Activated gamma-delta T cell treated with Interleukin-2 at 50 U/mL for 16 hours (primary cell): ENCODE measurements at places on chromosomes 2 and 18.

DNA sequence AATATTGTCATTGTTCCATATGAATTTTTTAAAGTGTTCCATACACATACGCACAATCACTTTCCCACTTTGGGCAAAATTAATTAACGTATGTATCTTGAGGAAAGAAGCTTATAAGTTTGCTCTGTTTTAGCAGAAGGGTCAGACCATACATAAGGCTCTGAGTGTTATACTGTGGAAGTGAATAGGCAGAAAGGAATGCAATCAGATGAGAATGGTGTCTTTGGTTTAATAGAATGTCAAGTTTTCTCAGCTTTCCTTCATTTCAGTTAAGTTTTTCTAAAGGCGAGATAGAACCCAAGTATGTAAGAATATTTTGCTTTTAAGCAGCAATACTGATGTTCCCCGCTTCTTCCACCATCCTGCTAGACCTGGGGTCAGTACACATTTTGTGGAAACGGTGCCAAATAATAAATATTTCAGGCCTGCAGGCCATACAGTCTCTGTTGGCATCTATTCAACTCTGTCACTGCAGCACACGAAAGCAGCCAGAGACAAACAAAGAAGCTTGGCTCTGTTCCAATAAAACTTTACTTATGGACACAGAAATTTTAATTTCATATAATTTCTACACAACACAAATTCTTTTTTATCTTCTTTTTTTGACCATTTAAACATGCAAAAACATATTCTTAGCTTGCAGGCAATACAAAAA, 100.6 kb downstream of the UPP2 start:
- DNase-seq: no peak

- no peak for DNase-seq
Measured at GRCh38 chr18:55475916-55476315, 112.1 kb downstream of the TCF4 start.

GRCh38 chr2:54456612-54457322, 640 bp downstream of the SPTBN1 start:
- DNase-seq: no peak

DNA sequence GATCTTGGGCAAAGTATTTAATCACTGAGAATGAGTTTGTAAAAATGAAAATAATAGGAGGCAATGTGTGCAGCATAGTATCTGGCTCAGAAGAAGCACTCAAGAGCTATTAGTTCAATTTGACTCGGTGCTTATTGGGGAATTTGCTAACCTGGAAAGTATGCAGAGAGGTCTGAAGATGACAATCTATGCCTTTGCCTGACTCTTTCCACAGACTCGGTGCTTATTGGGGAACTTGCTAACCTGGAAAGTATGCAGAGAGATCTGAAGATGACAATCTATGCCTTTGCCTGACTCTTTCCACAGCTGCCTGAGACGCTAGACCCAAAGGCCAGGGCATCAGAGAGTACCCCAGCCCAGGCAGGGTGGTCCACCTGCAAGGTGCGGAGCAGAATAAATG, 12.2 kb upstream of the SH3BP4 start:
- DNase-seq: no peak

DNA sequence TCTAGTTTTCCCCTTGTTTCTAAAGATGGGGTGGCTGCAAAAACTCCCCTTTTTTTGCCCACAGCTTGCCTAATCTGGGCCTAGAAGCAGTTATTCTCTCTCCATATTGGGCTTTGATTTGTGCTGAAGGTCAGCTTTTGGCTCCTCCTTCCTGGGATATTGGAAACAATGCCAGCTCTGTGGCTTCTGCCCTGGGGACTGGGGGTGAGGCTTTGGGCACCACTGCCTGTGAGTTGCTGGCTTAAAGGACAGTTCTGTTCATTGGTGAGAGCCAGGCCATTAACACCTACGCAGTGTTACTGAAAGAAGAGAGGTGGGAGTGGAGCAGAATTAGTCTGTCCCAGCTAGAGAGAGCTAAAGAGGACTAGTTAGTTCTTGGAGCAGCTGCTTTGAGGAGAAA, 4.3 kb downstream of the UBXN2A start:
- no peak for DNase-seq

DNA sequence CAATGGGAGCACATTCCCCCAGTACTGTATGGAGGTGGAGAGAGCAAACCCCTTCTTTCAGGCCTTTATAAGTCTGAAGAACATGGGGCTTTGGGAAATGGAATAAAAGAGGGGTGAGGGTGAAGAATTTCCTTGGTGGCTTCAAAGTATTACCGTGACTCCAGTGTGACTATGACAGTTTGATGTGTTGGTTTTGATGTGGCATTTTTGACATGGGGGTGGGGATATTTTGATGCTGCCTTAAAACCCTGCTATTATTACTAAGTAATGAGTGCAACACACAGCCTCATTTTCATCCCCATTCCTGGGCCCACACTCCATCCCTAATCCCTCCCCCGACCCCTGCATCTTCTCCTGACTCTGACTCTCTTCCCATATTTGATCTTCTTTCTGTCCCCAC, 23.6 kb downstream of the QPCT start:
- no peak for DNase-seq

DNA sequence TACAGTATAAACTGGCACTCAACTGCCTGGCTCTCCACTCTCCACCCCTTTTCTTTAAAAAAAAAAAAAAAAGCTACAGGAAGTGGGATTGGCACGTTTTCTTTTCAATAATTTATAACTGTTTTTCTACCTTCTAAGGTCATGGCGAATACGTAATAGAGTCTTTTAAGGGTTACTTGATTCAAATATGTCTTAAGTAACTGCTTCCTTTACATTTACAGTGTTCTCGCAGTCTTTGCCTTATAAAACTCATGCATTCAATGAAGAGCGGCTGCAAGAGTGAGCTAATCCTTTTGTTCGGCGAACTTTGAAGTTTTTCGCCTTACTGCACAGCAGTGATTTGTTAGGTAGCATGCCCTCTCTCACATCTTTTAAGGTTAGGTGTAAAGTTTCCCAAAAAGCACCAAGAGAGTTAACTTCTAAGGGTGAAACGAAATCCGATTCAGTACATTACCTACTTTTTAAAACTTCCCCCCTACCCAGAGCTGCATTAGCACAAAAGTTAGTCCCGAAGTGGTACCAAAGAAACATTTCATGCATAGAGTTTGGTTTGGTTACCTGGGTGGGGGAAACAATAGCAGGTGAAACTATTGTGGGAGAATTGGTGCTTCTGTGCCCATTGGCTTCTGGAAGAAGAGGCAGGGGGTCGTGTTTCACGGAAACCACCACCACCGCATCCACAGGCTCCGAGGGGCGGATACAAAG, 2.0 kb downstream of the KCTD1 start:
- no peak for DNase-seq

DNA sequence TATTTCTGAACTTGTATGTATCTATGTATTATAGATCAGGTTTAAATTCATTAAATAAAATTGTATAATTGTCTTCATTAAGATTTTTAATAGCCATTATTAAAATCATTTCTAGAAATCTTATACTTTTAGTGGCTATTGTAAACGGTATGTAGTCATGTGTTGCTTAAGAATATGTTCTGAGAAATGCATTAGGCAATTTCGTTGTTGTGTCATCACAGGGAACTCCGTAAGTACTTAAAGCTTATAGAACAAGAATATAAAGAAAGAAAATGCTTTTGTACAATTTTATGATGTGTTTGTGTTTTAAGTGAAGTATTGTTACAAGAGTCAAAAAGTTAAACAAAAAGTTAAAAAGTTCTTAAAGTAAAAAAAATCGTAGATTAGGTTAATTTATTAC, 765.8 kb downstream of the METTL4 start:
- DNase-seq: no peak

DNA sequence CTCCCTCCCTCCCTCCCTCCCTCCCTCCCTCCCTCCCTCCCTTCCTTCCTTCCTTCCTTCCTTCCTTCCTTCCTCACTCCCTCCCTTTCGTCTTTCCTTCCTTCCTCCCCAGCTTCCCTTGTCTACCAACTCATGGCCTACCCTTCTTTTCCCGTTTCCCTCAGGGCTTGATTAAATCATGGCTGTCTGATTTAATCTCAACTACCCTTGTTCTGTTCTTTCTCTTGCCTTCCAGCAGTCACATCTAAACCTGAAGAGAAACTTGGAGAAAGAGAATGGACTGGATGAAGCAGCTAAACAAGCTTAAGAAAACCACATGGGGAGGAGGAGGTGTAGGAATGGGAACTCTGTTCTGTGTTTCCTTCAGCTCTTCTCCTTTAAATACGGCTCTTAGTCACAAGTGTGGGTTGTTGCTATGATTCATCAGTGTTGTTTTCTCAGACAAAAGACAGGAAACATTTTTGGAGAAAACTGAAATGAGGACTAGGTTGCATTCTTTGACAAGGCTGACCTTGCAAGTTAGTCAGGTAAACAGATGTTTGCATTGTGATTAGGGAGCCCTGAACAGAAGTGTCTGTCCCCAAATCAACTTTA, 177.9 kb downstream of the LRRTM1 start:
- DNase-seq: no peak

- DNase-seq: no peak
Measured at GRCh38 chr2:121038891-121039616, 245.9 kb downstream of the TFCP2L1 start.

- DNase-seq: no peak
Measured at GRCh38 chr2:191927991-191928390, 81.1 kb upstream of the CAVIN2 start.

- DNase-seq: no peak
Measured at GRCh38 chr18:3867864-3868311, 417.9 kb downstream of the TGIF1 start.

DNA sequence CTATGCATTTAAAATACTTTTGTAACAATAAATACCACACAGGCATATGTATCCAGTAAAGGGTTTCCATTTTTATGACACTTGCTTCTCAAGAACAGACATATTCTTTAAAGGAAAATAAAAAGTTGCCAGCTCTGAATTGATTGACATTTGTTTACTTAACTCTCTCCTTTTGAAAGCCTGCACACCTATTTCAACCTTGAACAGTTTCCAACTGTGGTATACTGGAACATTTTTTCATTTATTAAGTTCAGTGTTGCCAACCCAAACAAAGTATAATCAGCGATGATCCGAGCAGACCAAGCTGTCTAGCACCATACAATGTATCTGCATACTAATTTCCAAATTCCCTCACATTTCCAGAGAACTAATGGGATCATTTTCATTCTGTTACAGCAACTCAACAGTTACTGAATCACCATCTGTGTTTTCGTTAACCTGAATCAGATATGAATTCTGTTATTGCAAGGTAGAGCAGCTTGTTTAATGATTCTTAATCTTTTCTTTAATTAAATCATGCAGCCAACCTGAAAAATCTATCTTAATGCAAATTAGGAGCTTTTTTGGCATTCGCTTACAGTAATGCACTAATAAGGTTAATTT, 725.5 kb upstream of the ZEB2 start:
- DNase-seq: no peak

- DNase-seq: no peak
Measured at GRCh38 chr2:140797718-140798117, 1333.1 kb downstream of the LRP1B start.

DNA sequence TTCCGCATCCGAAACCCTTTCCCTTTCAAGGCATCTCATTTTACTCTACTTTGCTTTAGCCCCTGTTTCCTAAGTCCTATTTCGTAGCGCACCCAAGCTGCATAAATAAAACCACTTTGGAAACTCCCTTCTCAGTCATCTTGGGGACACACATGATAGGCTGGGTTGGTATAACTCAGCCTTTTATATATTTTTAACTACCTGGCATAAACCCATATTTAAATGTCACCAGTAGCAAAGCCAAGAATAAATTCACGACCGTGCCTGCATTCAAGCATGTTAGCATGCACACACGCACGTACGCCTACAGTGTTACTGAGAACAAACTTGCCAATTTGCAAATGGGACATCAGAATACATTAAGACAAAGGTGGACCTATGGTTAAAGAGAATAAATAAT, 564.7 kb upstream of the PIK3C3 start:
- DNase-seq: no peak

DNA sequence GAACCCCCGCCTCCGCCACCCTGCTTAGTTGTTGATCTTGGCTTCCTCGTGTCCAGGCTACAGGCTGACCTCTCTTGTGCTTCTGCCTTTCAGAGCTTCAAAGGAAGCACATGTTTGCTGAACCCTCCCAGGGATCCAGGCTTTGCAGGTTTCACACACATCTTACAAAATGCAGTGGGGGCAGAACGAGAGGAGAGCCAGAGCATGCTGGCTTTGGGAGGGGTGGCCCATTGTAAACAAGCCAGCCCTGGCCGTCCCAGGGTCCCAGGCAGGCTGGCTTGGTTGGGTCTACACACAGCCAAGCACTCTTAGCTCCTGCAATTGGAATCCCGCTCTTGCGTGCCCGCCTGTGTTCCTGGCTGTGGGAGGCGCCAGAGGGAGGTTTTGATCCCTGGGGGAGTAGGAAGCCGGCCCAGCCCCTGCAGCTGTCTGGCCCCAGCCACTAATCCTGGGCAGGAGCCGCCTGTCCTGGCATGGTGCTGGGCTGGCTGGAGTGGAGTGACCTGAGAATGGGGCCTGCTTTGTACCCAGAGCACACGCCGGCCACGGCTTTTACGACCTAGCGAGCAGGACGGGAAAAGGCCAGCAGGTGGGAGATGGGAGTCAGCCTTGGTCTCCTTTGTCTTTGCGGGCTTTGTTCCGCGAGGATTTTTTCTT, 53.9 kb downstream of the SH3BP4 start:
- DNase-seq: no peak

- DNase-seq: no peak
Measured at GRCh38 chr2:102101849-102102635, 40.5 kb upstream of the IL1R1 start.

GRCh38 chr2:222057347-222058073, 241.3 kb downstream of the PAX3 start:
- no peak for DNase-seq

DNA sequence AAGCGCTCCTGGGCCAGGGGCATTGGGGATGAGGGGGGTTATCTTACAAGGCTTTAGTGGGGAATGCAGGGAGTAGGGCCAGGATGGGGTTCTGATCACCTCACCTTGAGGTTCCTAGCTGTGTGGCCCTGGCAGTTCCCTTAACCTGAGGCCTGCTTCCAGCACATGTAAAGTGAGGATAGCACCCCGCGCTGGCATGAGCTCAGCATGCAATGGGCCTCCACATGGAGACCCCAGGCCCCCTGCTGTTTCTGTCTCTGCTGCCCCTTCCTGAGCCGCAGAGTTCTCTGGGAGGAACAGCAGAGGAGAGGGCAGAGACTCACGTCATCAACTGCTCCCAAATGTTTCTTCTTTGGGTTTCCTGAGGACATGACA, 8.6 kb upstream of the TEX51 start:
- no peak for DNase-seq

GRCh38 chr2:152227969-152228592, 52.5 kb upstream of the STAM2 start:
- DNase-seq: no peak

GRCh38 chr2:10462178-10463083, 14.3 kb upstream of the ODC1 start:
- no peak for DNase-seq

- no peak for DNase-seq
Measured at GRCh38 chr2:21023419-21024181, 20.3 kb downstream of the APOB start.

GRCh38 chr2:193228276-193228675, 1033.5 kb upstream of the TMEFF2 start:
- no peak for DNase-seq

GRCh38 chr18:45164551-45164950, 450.7 kb upstream of the SLC14A2 start:
- DNase-seq: no peak

GRCh38 chr18:10015941-10016819, 102.4 kb downstream of the VAPA start:
- DNase-seq: no peak

GRCh38 chr2:12303181-12304030, 413.3 kb upstream of the TRIB2 start:
- peak; percentile 5 for DNase-seq
